ENCODE measurements at places on chromosomes 5 and 9.

DNA sequence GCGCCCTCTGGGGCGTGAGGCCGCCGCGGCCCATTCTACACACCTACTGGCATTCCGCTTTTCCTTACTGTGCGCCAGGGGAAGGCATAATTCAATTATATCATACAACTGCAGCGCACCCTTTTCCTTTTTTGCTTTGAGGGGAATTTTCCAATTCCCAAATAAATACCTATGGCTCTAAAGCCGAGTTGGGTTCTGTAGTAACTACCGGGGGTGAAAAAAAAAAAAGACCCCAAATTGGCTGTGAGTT, 34.1 kb upstream of the NFIB start:
- DNase-seq, result no peak

GRCh38 chr9:79572608-79573411, 1.0 kb downstream of the TLE4 start:
- DNase-seq, result no peak

- DNase-seq, result no peak
Observed at GRCh38 chr9:14546693-14547092, 146.5 kb downstream of the ZDHHC21 start.

- no peak for DNase-seq
Observed at GRCh38 chr5:132099905-132100304, 26.3 kb downstream of the CSF2 start.
